Uterus (tissue), 4 donors: ENCODE measurements at places on chromosomes 4 and X.

DNA sequence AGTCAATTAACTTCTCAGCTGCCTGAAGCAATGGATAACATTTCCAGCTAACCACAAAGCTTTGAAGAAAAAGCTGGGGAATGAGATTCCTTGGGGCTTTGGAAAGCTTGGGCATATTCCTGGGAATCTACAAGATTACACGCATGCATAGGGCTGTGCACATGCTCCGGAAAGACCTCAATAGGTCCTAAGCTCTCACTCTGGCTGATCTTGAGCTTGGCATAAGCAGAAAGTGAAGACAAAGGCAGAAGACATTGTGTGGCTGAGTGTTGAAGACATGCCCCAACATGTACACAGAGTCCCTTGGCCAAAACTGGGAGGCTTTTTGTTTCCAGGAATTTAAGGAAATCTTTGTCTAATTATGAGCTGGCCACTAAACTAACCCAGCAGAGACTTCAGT lies 31.2 kb downstream of the ATG4A start:
- no peak for DNase-seq

DNA sequence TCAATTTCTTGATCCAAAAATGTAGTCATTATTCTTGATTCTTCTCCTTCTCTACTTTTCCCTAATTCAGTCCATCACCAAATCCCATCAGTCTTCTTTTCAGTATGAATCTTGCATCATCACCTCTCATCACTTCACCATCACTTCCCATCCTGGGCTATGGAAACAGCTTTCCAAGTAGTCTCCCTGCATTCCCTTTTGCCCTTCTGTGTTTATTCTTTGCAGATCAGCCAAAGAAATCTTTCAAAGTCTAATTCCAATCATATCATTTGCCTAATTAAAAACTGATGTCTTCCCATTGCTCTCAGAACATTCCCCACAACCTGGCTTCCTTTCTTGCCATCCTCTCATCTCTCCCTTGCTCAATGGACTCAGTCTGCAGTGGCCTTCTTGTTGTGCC lies 201.7 kb upstream of the ADAMTS3 start:
- no peak for DNase-seq

DNA sequence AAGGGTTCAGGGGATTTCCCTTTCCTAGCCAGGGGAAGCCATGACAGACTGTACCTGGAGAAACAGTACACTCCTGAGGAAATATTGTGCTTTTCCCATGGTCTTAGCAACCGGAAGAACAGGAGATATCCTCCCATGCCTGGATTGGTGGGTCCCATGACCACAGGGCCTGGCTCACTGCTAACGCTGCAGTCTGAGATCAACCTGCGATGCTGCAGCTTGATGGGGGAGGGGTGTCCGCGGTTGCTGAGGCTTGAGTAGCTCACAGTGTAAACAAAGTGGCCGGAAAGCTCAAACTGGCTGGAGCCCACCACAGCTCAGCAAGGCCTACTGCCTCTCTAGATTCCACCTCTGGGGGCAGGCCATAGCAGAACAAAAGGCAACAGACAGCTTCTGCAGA lies 819.5 kb downstream of the TECRL start:
- DNase-seq = no peak

- DNase-seq = peak; percentile 59
Measured at GRCh38 chr4:1187182-1187581, 14.8 kb upstream of the SPON2 start.

GRCh38 chrX:154355776-154356140 lies 18.7 kb downstream of the FLNA start:
- DNase-seq = no peak

DNA sequence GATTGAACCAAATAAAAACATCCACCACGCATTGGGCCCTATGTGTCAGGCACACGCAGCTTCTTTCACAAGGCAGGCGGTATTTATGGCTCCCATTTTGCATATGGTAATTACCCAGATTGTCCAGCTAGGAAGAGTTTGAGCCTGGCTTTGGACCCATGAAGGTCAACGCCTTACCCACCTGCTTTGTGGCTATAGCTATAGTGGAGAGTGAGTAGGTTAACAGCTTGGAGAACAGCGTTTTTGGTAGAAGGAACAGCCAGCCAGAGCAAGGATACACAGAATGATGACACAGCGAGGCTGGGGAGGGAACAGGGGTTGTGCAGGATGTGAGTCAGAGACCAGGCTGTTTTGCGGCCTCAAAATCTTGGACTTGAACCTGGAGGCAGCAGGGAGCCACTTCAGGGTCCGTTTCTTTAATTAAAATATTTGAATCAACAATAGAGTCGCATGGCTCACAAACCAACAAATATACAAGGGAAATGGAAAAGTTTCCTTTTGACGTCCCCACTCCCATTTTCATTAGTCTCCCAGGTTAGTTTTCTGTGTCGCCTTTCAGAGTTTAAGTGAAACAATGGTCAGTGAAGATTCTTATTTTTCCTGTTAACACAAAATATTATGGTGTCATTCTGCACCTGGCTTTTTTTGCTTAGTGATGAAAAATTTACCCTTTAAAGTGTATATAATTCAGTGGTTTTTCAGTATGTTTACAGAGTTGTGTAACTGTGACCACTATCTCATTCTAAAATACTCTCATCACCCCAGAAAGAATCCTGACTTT lies 118.2 kb upstream of the STX18 start:
- DNase-seq = no peak

DNA sequence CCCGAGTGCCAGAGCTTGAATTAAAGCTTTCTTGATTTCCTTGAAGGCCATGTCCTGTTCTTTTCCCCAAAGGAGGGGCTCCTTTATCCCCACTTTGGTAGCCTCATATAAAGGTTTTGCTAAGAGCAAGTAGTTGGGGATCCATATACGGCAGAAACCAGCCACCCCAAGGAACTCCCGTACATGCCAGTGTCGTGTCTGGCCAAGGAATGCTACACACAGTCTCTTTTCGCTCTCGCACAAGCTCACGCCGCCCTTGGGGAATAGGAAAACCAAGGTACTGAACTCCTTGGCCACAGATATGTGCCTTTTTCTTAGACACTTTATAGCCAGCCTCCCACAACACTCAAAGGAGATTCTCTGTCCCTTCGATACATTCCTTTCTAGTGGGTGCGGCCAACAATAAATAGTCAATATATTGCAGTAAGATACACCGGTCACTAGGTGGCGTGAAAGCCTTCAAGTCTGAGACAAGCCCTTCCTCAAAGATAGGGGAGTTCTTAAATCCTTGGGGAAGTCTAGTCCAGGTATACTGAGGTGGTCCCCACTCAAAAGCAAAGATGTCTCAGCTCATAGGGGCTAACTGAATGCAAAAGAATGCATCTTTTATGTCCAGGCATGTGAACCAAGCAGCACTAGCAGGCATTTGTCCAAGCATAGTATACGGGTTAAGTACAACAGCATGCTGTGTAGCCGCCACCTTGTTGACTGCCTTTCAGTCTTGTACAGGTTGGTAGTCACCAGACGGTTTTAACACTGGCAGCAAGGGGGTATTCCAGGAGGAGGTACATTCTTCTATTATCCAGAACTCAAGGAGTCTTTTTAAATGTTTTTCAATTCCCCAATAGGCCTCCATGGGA lies 57.8 kb upstream of the XAGE1B start:
- no peak for DNase-seq
